ENCODE measurements at places on chromosomes 1 and 21. TPM values are rescaled to one million over a fixed set of nuclear protein-coding genes. Genes with fewer than 3 reads are reported as not detected.

DNA sequence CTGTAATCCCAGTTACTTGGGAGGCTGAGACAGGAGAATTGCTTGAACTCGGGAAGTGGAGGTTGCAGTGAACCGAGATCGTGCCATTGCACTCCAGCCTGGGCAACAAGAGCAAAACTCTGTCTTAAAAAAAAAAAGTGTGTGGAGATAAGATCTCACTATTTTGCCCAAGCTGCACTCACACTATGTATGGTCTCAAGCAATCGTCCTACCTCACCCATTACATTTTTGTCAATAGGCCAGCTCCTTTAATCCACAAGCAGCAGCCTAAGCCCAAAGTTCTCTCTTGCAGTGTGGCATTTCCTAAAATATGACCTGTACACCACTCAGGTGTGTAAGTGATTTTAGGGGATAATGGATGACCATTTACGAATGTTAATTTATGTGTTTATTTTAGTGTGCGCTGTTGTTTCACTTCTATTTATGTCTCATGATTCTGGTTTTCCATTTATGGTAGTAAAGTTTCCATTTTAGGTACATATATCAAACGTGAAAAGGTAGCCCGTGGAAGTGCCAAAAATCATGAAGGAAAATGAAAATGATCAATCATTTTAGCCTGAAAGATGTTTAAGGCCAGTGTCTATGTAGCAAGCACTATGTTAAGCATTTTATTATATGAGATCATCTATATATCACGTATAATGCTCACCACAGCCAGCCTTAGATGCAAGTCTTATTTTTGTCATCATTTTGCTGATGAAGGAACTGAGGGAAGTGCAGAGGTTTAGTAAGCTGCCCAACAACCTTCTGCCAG, 5.6 kb downstream of the LCK start:
- DNase-seq = no peak

- DNase-seq = no peak
Measured at GRCh38 chr1:24822887-24823286, 77.6 kb downstream of the CLIC4 start.

- DNase-seq = no peak
Measured at GRCh38 chr1:27650539-27651175, 15.7 kb upstream of the FGR start.

DNA sequence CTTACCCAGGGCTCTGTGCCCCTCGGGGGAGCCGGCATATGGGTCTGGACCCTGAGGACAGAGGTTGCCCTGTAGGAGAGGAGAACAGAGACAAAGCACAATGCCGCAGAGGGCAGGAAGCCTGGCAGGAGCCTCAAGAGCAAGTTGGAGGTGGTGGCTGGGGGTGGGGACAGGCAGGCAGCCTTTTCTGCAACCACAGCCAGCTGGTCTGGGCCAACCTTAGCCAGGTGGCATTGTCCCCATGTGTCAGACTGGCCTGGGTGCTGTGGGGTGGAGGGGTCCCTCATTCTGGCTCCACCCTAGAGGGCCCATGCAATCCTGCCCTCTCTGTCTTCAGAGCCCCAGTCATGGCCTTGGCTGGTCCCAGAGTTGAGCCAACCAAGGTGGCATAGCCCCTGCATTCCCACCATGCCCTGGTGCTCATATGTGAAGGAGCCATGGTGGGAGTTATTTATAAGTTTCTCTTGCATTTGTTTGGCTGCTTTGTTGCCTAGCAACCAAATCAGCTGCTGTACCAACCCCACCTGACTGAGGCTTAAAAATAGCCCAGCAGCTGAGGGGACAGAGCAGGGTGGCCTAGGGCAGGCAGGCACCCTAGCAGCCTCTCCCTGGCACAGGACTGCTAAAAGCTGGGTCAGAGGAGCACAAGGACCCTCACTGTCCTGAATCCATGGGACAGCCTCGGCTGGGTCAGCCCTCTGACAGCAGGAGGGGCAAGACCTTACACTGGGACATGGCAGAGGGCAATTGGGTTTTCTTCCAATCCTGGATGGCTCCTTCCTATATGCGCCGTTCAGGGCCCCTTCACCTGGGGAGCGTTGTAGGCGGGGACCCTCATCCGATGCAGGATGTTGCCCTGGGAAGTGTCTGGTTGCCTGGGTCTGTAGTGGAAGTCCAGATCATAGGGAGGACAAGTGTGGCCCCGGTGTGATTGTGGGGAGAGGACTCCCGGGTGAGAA, 19.5 kb downstream of the MAP7D1 start:
- peak; percentile 79 for DNase-seq

- DNase-seq = no peak
Measured at GRCh38 chr1:215045698-215046308, 36.7 kb upstream of the KCNK2 start.

Gene S100PBP
- 27.6 TPM for total RNA-seq

Gene RC3H1
- total RNA-seq = 15.4 TPM

- DNase-seq = no peak
Measured at GRCh38 chr1:67339623-67340343, 32.1 kb downstream of the IL12RB2 start.

Gene GBP5
- not detected for total RNA-seq

DNA sequence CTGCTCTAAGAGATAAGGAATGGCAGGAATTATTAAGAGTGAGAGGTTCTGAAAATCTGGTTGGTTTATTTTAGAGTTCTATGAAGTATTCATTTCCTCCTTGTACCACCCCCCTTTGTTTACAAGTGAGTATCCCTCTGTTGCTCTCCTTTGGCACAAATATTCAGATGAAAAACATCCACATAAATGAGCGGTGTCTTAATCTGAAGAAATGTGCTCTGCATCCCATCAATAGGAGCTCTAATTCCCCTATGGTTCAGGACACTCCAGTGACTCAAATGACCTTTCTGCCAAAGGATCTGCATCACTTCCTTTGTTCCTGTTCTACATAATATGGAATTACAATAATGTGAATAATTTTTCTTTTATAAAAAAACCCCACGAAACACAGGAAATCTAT, 16.6 kb downstream of the DDAH1 start:
- DNase-seq = no peak

- DNase-seq = no peak
Measured at GRCh38 chr1:64010316-64010715, 193.1 kb upstream of the UBE2U start.

DNA sequence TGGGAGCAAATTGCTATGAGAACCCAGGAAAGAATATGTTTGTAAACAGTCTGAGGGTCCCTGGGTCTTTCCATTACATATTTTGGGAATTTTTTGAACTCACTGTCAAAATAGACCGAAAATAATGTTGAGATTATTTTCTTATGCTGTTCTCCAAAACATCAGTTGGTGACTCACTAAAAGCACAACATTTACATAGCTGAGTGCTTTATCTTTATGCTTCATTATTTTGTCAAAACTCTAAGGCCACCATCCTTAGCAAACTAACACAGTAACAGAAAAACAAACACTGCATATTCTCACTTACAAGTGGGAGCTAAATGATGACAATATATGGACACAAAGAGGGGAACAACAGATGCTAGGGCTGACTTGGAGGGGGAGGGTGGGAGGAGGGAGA, 459.3 kb downstream of the ADGRL2 start:
- no peak for DNase-seq

DNA sequence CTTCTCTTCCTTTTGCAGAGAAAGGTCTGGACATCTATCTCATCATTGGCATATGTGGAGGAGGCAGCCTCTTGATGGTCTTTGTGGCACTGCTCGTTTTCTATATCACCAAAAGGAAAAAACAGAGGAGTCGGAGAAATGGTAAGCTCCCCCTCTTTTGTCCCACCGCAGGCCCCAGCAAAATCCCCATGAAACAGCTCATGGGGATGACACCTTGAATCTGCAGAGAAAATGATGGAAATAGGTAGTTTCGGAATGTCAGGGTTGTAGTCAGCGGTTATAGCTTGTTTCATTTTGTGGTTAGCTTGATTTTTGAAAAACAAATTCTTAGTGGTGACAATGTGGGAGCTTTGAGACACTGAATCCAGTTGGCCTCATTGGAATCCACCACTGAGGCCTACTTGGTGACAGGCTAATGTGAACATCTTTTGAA, 10.3 kb downstream of the CD2 start:
- DNase-seq = no peak

- DNase-seq = no peak
Measured at GRCh38 chr1:115218699-115219098, 119.3 kb downstream of the NGF start.

Gene FCGR2B
- total RNA-seq = not detected

Gene ST6GALNAC5
- not detected for total RNA-seq

- no peak for DNase-seq
Measured at GRCh38 chr21:26438976-26439375, 134.1 kb downstream of the CYYR1 start.

Gene IGSF21
- not detected for total RNA-seq

DNA sequence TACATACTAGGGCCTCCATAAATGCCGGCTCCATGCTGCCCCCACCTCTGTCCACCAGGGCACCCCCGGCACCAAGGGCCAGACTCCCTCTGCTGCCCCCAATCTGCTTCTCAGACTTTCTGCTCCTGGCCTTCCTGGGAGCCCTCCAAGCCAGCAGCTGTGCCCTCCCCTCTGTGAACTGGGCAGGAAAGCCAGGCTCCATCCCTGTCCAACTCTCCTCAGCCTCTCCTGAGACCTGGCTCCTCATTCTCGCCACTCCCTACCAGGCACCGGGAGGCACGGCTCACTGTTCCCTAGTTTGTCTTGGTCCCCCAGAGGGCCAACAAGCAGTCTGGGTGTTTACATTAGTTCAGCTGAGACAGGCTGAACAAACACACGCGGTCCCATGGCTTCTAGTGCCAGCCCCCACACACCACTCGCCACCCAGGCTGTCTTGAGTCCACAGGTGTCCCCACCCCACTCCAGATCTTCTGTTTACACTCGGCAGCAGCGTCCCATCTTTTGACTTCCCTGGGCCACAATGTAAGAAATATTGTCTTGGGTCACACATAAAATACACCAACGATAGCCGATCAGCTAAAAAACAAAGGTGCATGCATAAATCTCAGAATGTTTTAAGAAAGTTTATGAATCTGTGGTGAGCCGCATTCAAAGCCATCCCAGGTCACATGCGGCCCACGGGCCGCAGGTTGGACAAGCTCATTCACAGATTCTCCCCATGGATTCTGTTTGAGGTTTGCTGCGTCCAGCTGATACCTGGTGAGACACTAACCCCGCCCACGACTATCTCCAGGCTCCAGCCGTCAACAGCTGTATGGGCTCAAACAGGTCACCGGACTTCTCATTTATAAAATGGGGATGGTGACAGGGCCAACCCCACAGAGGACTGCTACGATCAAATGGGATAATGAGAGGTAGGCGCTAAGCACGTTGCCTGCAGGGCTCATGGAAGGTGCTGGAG, 29.5 kb upstream of the ECE1 start:
- no peak for DNase-seq

Gene PRAMEF15
- total RNA-seq = 0.24 TPM

DNA sequence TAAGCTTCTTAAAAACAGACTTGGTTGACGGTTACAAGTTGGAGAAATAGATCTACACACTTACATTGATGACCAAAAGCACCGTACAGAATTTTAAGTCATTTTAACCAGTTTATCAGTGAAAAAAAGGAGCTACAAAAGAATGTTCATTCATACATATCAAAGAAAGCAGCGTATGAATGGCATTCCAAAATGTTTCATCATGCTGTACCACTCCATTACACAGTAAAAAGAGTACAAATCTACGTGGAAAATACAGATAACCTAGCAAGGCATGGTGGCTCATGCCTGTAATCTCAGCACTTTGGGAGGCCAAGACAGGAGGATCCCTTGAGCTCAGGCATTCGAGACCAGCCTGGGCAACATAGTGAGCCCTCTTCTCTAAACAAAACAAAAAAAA, 40.3 kb downstream of the ZZZ3 start:
- DNase-seq = no peak

DNA sequence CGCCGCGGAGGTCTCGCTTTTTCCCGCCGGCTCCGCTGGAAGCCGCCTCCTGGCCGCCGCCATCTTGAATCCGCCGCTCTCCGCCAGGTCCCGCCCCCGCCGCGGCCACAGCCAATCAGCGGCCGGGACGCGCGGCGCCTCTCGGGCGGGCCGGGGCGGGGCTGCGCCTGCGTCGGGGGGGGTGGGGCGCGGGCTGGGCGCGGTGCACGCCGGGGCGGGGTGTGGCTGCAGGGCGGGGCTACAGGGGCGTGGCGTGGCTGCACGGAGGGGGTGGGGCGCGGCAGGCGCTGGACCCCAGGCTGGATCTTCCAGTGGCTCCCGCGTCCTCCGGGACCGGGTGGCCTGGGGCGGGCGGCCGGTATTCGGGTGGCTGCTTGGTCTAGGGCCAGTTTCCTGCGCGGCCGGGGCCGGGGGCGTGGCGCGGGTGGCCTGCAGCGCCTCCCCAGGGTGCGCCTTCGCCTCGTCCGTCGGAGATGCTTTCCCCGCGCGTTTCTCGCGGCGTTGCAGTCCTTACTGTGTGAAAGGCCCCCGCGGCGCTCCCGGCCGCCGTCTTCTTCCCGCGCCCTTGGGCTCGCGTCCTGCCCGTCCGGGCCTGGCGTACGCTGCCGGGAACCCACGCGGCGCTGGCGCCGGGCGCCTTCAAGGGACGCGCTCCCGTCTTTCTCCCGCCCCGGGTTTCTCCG, 575 bp downstream of the PCNT start:
- peak; percentile 85 for DNase-seq

Gene RXRG
- not detected for total RNA-seq

- DNase-seq = no peak
Measured at GRCh38 chr1:199776768-199777497, 250.6 kb upstream of the NR5A2 start.

Gene TMEM54
- 36.1 TPM for total RNA-seq

Gene HEYL
- total RNA-seq = 1.2 TPM

DNA sequence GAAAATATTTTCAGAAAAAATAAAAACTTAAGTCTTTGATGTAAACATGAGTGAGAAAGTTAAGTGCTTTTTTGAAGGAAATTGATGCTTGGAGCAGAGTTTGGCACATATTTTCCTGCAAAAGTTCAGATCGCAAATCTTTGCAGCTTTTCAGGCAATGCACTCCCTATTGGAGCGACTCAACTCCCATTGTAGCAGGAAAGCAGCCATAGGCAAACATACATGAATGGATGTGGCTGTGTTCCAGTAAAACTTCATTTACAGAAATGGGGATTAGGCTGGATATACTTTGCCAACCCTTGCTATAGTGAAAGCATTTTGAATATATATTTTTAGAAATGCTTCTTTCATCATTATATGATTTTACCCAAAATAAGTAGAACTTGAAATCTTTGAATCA, 8.1 kb downstream of the AGL start:
- no peak for DNase-seq

DNA sequence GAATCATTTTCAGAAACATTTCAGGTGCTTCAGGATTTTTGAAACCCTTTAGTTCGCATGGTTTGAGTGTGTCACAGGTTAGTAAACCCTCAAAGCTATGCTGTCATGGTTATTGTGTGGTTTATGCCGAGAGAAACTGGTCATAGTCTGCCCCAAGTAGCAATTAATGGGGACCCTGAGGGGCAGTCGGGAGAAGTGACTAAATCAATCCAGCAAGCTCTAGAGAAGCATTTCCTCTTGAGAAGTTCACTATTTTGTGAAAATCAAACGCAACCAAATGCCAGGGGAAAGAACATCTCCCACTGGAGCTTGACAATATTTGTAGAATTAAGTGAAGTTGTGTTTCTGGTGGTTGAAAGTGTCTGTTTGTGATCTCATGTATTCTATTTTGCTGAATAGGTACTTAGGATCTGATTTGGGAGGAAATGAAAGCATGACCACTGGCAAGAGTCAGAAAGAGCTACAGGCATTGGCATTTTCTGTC, 63.0 kb upstream of the BACH1 start:
- no peak for DNase-seq

GRCh38 chr1:246828818-246829217, 102.9 kb downstream of the AHCTF1 start:
- DNase-seq = no peak
